Fibroblast of lung (primary cell): ENCODE measurements at places on chromosomes 3 and 15. TPM values are rescaled to one million over a fixed set of nuclear protein-coding genes. Genes with fewer than 3 reads are reported as not detected.

Gene SCG3
- polyA plus RNA-seq, result not detected in 2 replicates

Gene STRC
- polyA plus RNA-seq, result not detected in 2 replicates

Gene PTH1R
- 0.06 and 0.67 TPM in 2 replicates for polyA plus RNA-seq

Gene FAM107A
- 0.02 and 0.16 TPM in 2 replicates for polyA plus RNA-seq

Gene ALS2CL
- polyA plus RNA-seq, result 0.46 and 4.4 TPM in 2 replicates

Gene ESYT3
- polyA plus RNA-seq, result 0.11 TPM in 1 of 2 replicates, not detected in the other

Gene IRAK2
- polyA plus RNA-seq, result 1.5 and 3.6 TPM in 2 replicates

Gene NME9
- polyA plus RNA-seq, result not detected in 2 replicates

Gene CGGBP1
- polyA plus RNA-seq, result 61.1 and 70.8 TPM in 2 replicates

Gene SPINT1
- polyA plus RNA-seq, result 0.09 and 0.16 TPM in 2 replicates

Gene LSAMP
- polyA plus RNA-seq, result 5.9 and 10.7 TPM in 2 replicates

Gene DET1
- 7.4 and 8.9 TPM in 2 replicates for polyA plus RNA-seq

Gene NCKIPSD
- 14.6 and 19.6 TPM in 2 replicates for polyA plus RNA-seq

Gene CCR3
- 0.03 and 0.16 TPM in 2 replicates for polyA plus RNA-seq

Gene SECISBP2L
- 24.0 and 25.7 TPM in 2 replicates for polyA plus RNA-seq

Gene SAXO2
- polyA plus RNA-seq, result 0.36 and 0.58 TPM in 2 replicates

Gene ERICH6
- polyA plus RNA-seq, result 0.10 TPM in 1 of 2 replicates, not detected in the other

Gene FBXL22
- 0.20 and 0.87 TPM in 2 replicates for polyA plus RNA-seq

DNA sequence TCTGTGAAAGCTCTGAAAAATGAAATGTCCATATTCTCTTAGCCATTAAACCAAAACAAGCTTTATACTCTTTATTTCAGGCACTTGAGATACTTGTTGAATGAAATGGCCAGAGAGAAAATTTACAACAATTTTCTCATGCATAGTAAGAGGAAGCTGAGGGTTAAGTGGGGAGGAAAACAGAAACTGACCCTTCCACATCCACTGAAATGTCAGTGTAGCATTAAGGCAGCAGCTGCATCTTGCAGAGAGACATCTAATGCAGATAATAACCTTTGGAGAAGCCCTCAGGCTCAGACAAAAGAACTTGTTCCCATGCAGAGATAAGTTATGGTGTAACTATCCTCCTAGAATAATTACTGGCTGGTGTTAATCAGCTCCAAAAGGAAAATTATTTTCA is 34.0 kb downstream of the ZDHHC23 start:
- DNase-seq, result no peak

- DNase-seq, result peak; percentile 80
Measured at GRCh38 chr15:66387163-66388042, 691 bp downstream of the MAP2K1 start.

DNA sequence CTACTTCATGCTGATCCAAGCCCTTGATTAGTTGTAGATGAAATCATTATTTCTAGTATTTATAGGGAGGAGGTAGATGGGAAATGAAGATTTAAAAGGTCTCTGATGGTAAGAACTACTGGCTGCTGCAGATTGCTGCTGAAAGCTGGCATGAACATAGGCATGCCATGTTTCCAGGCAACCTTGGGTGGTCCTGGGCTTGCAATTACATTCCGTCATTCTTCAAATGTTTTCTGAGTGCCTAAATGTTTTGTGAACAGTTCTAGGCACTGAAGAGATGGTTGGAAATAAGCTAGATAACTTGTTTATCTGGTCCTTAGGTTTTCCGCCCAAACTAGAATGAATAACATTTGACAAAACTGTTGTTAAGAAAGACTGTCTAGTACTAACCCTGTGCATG is 95.8 kb downstream of the KCNAB1 start:
- DNase-seq, result no peak

DNA sequence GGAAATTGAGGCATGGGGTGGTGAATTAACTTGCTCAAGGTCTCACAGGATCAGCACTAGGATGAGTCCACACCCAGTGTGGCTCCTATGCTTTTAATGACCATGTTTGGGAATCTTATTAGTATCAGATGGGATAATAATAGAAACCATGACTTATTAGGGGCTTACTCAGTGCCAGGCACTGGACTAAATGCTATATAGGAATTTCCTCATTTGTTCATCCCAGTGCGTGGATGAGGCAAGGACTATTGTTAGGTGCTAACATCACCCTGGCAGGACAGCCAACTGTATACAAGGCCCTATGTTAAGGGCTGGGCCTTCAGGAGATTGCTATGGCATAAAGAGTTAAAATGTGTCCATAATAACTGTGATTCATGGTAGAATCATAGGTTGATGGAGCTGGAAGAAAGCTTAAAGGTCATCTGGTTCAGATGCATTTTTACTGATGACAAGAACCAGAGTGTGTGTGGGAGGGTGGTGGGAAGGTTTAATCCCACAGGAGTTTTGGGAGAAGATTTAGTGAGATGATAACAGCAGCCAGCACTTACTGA is 4.7 kb upstream of the FEM1B start:
- DNase-seq, result peak; percentile 89

- no peak for DNase-seq
Measured at GRCh38 chr3:123324880-123325765, 123.4 kb downstream of the SEC22A start.

- DNase-seq, result peak; percentile 26
Measured at GRCh38 chr3:187066228-187066995, 72.9 kb downstream of the RPL39L start.

- DNase-seq, result no peak
Measured at GRCh38 chr15:49148727-49149126, 6.7 kb downstream of the COPS2 start.

DNA sequence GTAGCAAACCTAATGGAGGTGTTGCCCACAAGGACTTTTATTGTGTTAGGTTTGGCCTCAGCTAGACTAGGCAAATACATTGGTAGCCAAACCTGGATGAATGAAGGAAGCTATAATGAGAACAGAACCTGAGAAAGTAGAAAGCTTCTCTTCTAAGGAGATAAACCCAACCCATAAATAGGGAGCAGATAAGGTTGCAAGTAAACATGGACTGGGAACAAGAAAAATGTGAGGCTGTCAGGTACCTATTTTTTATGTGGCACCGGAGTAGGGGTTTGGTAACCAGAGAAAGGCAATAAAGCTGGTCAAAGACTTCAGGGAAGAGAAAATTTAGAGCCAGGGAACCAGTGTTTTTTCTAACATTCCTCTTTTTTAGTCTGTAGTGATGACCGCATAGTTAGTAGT is 25.0 kb downstream of the ZNF654 start:
- no peak for DNase-seq

- peak; percentile 65 for DNase-seq
Measured at GRCh38 chr15:83446904-83447709, at the start of gene SH3GL3. Gene SH3GL3, plus strand, starts transcription at chr15:83447341. Its CDS starts 193 bp downstream, at chr15:83447534.

DNA sequence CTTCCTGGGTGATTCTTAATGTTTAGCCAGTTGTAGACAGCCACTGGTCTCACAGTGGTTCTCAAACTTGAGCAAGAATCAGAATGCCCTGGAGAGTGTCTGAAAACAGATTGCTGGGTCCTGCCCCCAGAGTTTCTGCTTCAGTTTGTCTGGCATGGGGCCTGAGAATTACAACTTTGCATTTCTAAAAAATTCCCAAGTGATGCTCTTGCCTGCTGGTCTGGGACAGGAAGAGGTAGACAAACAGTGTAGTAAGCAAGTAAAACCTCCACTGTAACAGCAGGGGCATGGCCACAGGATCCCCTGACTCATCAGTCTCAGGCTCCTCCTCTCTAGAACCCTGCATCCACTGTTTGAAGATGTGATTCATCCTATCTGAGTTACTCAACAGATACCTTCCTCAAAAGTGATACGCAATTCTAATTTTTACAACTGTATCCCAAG is 36.5 kb downstream of the DZIP1L start:
- peak; percentile 97 for DNase-seq

DNA sequence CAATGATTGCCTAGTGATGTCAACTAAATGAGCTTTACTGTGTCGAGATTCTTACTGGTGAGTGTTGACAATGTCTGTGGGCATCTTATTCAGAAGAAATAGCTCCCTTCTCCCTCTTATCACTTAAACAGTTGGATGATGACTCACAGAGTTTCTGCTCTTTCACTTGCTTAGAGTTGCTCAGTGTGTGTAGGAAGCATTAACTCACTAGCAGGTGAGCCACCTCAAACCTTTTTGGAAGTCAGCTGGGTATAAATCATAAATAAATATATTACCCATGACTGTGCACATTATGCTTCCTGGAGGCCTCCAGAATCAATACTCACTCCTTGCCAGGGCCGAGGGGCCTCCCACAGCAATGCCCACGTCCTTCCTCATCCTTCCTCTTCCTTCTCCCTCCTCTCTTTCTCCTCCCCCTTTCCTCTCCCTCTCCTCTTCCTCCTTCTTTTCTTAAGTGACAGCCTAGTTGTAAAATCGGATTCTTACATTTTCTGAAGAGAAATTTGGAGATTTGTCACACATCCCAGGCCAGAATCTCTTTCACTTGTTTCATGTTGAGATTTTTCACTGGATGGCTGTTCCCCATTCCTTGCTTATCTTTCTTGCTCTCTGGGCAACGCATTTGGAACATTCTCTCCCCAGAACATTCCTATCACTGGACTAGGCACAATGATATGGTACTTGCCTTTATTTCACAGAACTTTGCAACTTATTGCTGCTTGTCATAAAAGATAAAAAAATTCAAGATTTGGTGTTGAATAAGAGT is 17.5 kb downstream of the SHC4 start:
- peak; percentile 40 for DNase-seq

GRCh38 chr3:115843206-115843605 is 219.9 kb downstream of the GAP43 start:
- DNase-seq, result no peak

- DNase-seq, result no peak
Measured at GRCh38 chr3:17724948-17725347, 17.5 kb downstream of the TBC1D5 start.

DNA sequence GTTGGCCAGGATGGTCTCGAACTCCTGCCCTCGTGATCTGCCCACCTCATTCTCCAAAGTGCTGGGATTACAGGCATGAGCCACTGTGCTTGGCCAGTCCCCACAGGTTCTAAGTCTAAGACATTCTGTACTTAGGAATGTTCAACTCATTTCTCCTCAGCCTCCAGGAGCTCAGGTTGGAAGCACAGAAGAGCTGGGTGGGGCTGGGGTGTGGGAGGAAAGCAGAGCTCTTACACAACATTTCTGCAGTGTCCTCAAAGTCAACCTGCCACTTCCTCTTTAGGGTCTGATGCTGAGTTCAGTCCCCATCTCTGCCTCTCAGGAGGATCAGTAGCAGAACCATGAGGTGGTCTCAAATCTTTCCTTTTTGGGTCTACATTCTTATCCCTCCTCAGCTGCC is 75.5 kb downstream of the MRPL46 start:
- DNase-seq, result no peak

- DNase-seq, result no peak
Measured at GRCh38 chr3:10599017-10599416, 93.6 kb upstream of the ATP2B2 start.

- no peak for DNase-seq
Measured at GRCh38 chr3:30614373-30614772, 8.0 kb downstream of the TGFBR2 start.

GRCh38 chr15:64462492-64462891 is 2.1 kb downstream of the ZNF609 start:
- DNase-seq, result no peak

DNA sequence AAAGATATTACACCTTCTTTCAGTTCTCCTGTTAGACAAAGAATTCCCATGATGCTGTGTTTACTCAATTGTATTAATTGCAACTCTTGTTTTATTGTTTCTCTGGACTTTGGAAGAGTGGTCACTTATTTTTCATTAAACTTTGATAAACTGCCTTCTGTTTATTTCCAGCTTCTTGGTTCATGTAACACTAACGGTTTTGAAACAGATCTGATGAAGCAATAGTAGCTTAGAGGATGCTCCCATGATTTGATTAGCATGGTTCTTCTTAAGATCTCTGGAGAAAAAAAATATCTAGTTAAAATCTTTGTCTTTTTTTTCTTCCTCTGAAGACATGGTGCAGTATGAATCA is 90.1 kb downstream of the FNDC3B start:
- no peak for DNase-seq

GRCh38 chr15:79953951-79954444 is 17.0 kb downstream of the BCL2A1 start:
- peak; percentile 61 for DNase-seq
